ENCODE measurements at places on chromosomes 12 and 14.

DNA sequence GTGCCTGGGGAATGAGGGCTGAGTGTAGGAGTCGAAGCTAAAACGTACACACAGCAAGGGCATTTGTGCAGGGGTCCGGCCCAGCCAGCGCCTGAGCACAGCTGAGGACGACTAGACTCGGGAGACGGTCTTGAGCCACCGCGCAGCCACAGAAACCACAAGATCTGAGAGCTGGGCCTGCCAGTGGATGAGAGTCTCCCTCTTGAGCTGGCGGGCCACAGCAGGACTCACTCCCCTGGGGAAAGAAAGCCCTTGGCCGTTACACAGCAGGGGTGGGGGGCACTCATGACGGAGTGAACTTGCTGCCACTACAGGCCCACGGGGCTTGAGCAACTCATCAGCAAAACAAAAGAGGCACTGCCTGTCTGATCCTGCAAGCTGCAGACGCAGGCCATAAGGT is 23.0 kb downstream of the STX2 start:
- no peak for DNase-seq

GRCh38 chr14:68146818-68147217 is 327.2 kb downstream of the RAD51B start:
- DNase-seq = no peak

- no peak for DNase-seq
Observed at GRCh38 chr12:132146772-132147422, 2.6 kb downstream of the NOC4L start.

DNA sequence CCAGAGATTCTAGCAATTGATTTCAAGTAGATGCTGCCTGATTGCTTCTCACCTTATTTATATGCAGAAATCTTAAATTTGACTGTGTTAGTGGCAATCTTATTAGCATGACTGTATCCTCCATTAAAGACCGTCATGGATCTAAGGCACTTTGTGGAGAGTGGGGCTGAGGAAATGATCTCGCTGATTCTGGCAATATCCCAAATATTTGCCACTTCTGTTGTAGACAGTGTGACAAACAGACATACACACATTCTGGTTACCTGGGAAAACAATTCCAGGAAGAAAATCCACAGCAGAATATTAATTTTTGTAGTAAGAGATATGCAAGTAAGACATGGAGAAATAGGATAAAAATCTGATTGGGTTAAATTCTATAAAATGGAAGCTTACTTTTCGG is 269.0 kb upstream of the G2E3 start:
- DNase-seq = no peak

- no peak for DNase-seq
Observed at GRCh38 chr12:44929236-44929885, 53.2 kb upstream of the NELL2 start.

DNA sequence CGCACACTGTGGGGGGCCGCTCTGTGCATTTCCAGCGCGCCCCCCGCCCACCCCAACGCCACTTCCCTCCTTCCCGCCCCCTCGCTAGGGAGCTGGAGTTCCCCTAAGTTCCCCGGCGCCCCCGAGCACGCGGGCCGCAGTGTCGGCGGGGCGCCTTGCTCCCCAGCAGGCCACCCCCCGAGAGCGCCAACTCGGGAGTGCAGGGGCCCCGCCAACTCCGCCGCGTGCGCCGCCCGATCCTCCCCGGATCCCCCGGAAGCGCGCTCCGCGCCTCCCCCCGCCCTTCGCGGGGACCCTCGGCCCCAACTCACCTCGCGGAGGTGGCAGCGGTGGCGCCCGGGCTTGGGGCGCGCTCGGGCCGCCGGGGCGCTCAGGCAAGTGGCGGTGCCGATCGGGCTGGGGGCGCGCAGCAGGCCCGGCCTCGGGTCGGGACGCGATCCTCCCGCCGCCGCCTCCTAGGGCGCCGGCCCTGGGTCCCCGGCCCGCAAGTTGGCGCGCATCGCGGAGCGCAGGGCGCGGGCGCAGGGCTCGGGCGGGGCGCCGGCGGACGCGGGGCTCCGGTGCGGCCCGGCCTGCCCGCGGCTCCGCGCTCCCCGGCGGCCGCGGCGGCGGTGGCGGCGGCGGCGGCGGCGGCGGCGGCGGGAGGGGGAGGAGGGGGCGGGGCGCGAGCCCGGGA is at the start of gene NCOR2:
NCOR2 (minus strand) TSS at position 616 of the 676 bp plus-strand sequence. CDS start 72,361 bp downstream, outside the sequence.
- no peak for DNase-seq

DNA sequence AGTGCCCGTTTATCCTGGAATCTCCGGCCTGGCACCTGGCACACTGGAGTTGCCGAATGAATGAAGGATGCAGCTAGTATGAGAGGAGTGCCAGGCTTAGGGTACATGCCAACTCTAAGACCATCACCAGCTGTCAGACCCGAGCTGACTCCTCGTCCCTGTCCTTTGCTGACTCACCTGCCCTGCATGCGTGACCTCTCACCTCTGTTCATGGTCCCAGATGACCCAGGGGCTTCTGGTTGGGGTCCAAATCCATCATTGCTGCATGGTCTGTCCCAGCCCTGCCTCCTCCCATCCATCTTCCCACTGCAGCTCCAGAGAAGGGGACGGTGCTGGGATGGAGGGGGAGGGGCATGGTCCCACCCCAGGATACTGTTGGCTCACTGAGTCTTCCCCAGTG is 9.9 kb upstream of the FAM222A start:
- DNase-seq = no peak

DNA sequence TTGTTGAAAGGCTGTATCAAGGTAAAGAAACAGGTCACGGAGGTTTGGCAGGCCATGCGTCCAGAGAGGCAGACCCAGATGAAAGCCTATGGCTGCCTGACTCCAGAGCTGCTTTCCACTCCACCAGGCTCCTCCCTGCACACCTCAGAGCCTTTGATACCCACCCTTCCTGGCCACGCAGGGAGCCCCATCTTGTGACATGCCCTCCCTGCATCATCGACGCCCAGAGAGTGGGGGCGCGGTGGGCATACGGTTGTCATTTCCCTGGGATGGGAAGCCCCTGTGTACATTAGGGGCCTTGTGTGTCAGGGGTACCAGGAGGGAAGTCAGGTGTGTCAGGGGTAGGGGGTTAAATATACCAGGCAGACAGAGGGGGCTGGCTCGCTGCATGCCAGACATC is 30.3 kb upstream of the GPR68 start:
- no peak for DNase-seq

Data from activated T-helper 1 cell treated with anti-CD3 and anti-CD28 coated beads, Interleukin-2, amount 50 U/mL, for 16 hours (primary cell).